Hematopoietic multipotent progenitor cell treated with erythropoietin and hydrocortisone succinate and interleukin-3 and kit ligand, for 8 days (in vitro differentiated cells): ENCODE measurements at places on chromosomes 11 and 22.

DNA sequence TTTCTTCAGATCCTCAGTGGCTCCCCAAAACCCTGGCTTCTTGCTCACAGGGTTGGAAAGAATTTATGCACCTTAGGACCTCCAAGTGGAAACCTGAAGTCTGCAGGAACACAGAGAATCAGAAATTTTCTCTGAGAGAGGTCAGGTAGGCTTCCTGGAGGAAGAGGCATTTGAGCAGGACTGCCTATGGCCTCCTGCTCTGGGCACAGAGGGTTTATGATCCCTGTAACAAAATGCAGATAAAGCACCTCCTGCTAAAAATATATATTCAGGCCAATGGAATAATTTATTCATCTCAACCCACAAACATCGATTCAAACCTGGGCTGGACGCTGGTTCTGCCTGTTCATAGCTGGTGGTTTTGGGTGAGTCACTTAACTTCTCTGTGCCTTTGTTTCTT lies 68.1 kb upstream of the FGF3 start:
- DNase-seq: no peak

DNA sequence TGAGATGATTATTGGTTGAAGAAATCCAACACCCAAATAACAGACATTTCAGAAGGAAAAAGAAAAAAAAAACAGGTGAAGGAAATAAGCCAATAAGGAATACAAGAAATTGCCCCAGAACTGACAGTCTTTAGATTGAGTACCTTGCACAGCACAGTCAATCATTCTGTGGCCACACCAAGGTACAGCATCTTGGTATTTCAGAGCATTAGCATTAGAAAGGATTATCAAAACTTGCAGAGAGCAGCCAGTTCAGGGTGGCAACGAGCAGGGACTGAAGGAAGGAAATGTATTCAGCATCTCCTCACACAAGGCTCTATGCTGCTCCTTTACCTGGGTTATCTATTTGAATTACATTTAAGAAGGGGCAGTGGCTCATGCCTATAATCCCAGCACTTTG lies 2.1 kb downstream of the ADA2 start:
- no peak for DNase-seq

GRCh38 chr11:10824888-10825287 lies 16.2 kb upstream of the EIF4G2 start:
- peak; percentile 24 for DNase-seq

DNA sequence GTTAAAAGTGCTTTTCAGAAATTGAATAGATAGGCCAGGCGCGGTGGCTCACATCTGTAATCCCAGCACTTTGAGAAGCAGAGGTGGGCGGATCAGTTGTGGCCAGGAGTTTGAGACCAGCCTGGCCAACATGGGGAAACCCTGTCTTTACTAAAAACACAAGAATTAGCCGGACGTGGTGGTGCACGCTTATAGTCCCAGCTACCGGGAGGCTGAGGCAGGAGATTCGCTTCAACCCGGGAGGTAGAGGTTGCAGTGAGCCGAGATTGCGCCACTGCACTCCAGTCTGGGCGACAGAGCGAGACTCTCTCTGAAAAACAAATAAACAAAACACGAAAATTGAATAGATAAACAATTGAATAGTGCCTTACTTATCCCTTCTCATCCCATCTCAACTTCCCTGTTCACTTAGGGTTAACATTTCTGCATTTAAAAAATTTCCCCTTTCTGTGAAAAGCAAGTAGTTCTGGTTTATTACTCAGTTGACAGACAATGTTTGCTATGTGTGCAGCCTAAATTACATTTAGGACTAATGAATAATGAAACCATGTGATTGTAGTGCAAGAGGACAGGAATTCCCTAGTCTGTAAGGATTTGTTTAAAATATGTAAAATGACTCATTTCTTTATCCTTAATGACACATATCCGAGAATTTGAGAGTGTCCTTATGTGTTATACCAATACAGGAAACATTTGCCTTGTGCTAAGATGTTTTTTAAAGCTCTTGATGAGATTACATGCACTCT lies 6.0 kb downstream of the RNF169 start:
- DNase-seq: no peak

DNA sequence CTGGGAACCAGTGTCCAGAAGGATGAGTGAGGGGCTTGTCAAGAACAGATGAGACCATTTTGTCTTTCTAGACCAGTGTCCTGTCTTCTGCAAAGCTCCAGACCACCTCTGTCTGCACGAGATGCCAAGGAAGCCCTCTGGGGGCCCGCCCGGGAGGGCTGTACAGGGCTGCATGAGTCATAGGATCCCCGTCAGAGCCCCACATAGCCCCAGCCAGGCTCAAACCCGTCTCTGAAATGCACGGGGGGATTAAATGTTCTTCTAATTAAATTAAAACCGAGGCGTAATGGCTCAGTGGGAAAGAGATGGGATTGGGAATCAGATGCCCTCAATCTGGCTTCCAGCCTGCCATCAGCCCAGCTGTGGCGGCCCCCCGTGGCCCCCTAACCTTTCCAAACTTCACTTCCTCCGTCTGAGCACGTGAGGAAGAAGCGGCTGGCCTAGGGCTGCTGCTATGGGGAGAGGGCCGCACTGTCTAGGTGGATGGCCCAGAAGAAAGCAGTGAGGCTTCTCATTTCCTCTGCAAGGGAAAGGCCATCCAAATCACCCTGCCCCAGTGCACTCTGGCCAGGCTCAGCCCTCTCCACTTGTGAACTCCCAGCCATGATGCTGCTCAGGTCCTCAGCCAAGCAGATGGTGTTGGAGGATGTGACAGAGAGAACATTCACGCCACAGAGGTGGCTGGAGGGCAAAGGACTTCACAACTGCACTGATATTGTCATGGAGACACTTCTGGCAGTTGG lies 32.8 kb downstream of the KCNQ1OT1 start:
- DNase-seq: no peak

DNA sequence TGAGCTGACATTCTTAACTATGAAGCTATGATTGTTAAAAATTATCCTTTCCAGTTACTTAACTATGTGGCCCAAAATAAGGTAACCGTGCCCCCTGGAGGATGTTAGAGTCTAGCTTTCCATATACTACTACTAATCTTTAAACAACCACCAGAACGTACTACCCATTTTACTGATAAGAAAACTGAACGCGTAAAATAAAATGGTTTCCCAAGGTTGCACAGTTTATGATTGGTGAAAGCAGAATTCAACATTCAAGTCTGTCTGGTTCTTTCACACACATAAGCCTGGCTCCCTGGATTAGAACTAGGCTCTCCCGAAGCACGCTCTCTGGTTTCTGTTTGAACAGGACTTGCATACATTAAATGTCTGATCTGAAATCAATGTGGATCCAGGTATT lies 437.8 kb upstream of the CCDC90B start:
- DNase-seq: peak; percentile 53

- peak; percentile 62 for DNase-seq
Observed at GRCh38 chr11:33160136-33160535, 1.1 kb downstream of the CSTF3 start.

GRCh38 chr11:60431251-60431650 lies 1.9 kb downstream of the MS4A5 start:
- DNase-seq: no peak

DNA sequence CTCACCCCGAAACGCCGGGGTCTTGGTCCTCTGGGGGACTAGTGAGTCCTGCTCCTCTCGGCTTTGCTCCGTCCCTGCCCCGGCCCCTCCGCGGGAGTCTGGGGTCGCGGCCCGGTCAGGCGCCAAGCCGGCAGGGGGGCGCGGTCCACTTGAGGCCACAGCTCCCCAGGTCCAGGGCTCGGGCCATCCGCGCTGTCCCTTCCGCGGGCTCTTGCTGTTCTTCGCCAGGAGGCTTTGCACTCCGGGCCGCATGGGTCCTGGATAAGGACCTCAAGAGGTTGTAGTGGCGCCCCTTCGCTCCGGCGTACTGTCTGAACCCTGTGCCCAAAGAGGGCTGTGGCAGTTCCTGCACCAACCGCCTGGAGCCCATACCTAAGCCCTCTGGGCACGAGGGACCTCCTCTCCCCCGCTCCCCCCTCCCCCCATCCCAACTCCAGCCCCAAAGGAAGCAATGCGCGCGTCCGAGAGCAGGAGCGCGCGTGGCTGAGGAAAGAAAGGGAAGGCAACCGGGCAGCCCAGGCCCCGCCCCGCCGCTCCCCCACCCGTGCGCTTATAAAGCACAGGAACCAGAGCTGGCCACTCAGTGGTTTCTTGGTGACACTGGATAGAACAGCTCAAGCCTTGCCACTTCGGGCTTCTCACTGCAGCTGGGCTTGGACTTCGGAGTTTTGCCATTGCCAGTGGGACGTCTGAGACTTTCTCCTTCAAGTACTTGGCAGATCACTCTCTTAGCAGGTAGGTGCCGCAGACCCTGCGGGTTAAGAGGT lies at the start of gene ADM:
TSS of gene ADM (plus strand) at position 579 of the 767 bp plus-strand sequence. CDS start 628 bp downstream, outside the sequence.
- peak; percentile 30 for DNase-seq

GRCh38 chr22:44587737-44588310 lies 89.8 kb upstream of the RTL6 start:
- DNase-seq: no peak

DNA sequence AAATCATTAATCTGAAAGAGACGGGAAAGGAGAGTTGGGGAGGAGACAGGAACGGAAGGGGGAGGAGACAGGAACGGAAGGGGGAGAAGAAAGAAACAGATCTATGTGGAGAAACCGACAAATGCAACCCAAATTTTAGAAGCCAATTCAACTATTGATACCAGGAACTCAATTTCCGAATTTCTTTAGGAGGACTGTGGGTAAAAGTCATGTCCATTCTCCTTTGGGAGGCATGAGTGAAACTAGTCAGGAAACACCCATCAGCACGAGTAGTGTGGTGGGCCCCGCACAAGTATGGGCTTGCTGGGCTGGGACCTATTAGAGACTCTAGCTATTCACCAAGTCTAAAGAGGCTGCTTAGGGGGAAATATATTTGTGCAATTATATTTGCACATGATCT lies 18.1 kb downstream of the ANO3 start:
- DNase-seq: no peak

DNA sequence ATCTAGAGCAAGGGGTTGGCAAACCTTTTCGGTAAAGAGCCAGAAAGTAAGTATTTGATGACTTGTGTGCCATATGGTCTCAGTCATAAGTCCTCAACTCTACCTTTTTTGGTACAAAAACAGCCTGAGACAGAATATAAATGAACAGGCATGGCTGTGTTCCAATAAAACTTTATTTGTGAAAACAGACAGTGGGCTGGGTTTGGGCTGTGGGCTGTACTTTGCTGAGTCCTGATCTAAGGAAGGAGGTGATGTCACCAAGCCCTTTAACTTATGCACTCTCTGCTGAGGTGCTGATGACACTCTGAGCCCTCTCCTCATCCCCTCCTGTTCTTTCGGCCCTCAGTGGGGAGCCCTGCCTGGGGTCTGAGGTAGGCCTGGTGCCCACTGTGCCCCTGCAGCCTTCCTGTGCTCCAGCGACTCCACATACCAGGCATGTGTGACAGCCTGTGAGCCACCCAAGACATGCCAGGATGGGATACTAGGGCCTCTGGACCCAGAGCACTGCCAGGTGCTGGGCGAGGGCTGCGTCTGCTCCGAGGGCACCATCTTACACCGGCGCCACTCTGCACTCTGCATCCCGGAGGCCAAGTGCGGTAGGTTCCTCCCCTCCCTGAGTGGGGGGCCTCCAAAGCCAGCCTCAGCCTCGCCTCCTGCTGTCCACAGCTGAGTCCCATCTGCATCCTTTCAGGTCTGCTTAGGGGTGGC lies 85.9 kb upstream of the MYOD1 start:
- no peak for DNase-seq

DNA sequence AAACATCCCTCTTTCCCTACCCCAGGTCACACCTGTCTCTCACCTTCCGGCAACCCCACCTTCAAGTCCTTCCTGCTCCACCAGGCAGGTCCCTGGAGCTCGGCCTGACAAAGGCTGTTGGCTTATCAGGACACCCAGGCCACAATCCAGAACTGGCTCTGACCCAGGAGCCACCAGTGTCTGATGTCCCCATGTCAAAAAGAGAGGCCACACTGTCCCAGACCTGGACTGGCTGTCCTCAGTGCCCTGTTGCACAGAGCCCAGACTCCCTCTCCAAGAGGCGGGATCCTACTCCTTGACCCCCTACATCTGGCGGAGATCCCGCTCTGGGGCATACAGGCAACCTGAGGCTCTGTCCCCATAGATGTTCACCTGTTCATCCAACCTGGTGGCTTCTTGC lies 116.0 kb downstream of the MN1 start:
- peak; percentile 43 for DNase-seq

DNA sequence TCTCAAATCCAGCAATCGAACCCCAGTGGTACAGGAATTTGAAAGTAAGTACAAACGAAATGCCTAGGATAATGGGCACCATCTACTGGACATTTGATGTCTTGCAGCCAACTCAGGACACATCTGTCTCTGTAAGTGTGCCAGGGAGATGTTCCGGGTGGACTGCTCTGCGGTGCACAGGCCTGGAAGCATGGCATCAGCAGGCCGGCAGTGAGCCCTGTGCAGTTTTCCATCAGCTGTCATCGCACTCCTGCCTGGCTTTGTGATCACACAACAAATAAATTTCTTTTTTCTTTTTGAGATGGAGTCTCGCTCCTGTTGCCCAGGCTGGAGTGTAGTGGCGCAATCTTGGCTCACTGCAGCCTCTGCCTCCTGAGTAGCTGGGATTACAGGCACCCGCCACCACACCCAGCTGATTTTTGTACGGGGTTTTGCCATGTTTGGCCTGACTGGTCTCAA lies 71.0 kb downstream of the JAM3 start:
- peak; percentile 68 for DNase-seq

DNA sequence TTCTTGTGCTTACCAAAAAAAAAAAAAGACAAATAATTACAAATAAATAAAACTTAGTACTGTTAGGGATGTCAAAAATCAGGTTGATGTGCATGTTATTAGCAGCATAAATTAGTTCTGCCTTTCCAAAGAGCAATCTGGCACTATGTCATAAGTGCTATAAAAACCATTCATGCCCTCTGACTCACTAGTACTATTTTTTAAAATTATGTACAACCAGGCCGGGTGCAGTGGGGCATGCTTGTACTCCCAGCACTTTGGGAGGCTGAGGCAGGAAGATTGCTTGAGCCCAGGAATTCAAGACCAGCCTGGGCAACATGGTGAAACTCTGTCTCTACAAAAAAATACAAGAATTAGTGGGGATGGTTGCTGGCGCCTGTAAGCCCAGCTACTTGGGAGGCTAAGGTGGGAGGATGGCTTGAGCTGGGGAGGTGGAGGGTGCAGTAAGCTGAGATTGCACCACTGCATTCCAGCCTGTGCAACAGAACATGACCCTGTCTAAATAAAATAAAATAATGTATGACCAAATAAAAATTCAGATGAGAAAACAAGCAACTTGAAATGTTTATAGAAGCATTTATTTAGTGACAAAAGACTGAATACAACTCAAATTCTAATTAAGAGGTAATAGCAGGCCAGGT lies 25.3 kb downstream of the UEVLD start:
- DNase-seq: no peak

- DNase-seq: no peak
Observed at GRCh38 chr11:65981972-65982823, 19.8 kb downstream of the EIF1AD start.
